ENCODE measurements at places on chromosomes 1 and 21. TPM values are rescaled to one million over a fixed set of nuclear protein-coding genes. Genes with fewer than 3 reads are reported as not detected.

The TMEM82 gene
- total RNA-seq, result not detected

The UTS2 gene
- total RNA-seq, result not detected

The COP1 gene
- total RNA-seq, result 125 TPM

The TMEM59 gene
- total RNA-seq, result 94.8 TPM

The SERTAD4 gene
- total RNA-seq, result 5.6 TPM

The TNN gene
- 0.31 TPM for total RNA-seq

The CHODL gene
- total RNA-seq, result 2.8 TPM

The UMODL1 gene
- total RNA-seq, result not detected

All from parietal lobe (tissue), 2 donors.